CD4-positive, alpha-beta T cell treated with Interleukin-10 for 1 hour (primary cell): ENCODE measurements at places on chromosomes 7 and 10.

GRCh38 chr10:89134963-89135362 lies 72.2 kb downstream of the CH25H start:
- no peak for DNase-seq

DNA sequence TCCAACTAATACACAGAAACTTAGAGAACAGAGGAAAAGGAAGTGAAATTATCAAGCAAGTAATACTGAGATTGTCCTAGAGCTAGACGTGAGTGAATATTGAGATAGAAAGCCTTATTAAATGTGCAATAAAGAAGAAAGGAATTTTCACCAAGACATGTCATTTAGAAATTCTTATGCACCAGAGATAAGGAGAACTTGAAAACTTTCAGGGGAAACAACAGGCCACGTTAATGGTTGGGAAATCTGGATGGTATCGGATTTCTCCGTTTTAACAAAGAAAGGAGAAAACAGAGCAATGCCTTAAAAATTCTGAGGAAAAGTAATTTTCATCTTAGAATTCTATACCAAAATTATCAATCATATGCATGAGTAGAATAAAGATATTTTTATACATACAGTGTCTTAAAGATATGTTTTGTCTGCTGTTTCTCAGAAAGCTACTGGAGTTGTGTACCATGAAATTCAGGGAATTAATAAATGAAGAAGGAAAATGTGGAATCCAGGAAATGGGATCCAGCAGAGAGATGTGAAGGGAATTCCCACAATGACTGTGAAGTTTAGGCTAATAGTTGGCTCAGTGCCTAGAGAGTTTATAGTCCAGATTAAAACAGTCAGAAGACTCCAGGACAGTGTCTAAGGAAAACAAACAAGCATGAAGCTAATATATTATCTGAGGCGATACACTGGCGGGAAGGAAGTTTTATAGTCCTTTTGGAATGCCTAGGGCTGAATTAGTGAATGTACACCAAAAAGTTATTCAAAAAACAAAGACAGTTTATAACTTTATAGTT lies 159.5 kb downstream of the PPP1R9A start:
- no peak for DNase-seq

- no peak for DNase-seq
Measured at GRCh38 chr7:116938678-116939077, 14.6 kb upstream of the ST7 start.

DNA sequence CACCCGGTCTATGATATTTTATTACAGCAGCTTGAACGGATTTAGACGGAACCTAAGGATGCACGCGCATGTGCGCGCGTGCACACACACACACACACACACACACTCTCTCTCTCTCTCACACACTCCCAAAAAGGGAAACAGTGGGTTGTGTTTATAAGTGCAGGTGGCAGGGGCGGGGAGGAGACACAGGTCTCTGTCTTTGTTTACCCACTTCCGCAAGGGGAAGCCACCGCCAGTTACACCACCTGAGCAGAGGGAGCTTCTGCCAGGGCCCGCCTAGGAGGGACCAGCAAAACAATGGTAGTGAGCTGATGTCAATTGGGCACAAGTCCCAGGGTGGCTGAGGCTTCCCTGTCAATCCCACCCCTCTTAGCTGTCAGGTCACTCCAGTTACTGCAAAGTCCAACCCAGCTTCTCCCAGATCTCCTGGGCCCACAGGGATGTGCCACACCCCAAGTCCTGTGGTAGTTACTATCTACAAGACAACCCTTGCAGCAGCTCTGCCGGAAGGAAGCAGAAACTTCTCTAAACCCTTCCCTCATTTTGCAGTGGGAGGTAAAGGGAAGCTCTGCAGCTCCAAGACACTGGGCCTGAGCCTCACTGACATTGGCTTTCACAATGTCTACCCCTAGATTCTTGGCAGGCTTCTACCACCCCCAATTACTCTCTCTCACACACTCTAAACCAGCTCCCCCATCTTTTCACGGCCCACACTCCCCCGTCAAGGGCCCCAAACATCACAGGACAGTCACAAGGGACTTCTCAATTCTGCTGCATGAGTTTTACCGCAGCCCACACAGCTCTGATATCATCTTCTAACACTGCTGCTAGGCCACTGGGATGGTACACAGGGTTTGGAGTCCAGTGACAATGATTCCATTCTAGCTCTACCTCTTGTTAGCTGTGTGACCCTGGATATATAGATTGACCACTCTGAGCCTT lies 17.6 kb downstream of the ANXA11 start:
- peak; percentile 91 for DNase-seq

DNA sequence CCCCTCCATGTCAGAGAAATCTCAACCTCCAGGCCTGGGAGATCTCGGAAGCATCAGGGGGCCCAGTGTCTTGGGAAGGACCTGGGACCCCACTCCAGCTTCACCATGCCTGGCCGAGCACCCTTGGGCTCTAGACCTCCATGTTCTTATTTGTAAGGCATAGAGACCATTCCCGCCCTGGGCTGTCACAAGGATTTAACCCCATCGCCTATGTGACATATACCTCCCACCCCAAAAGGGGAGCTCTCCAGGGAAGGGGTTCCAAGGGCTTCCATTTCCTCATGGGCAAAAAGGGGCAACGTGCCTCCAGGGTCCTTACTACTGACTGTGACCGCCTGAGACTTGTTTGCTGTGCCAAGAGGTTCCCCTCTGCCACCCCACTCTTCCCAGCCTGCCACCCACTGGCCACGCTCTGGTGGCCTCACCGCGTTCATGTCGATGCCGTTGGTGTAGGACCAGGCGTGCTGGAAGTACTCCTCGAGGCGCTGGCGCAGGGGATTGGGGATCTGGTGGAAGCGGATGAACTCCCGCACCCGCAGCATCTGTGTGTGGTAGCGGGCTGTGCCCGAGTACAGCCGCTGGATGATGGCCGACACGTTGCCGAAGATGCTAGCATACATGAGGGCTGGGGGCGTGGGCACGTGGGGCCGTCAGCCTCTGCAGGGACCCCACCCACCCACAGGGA lies 27.5 kb downstream of the KCNH2 start:
- DNase-seq: no peak

DNA sequence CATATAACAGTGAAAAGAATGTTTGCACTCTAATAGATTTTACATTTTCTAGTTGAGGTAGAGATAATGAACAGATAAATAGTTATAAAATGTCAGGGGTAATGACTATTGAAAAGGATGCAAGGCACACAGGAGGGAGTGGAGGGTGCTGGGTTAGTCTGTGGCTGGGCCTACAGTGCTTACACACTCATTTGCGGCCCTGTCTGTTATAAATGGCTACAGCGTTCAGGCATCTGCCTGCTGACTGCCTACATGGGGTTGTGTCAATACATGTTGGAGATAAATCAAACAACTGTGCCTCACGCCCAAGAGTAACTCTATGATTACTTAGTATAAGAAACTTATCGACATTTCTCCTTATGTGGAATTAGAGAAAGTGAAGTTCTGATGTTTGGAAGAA lies 313.3 kb downstream of the ACTR3B start:
- DNase-seq: no peak

GRCh38 chr10:17240616-17241015 lies 12.6 kb downstream of the VIM start:
- peak; percentile 19 for DNase-seq

- DNase-seq: no peak
Measured at GRCh38 chr10:44280226-44281014, 104.5 kb downstream of the CXCL12 start.

- no peak for DNase-seq
Measured at GRCh38 chr10:25692761-25693160, 241.3 kb upstream of the MYO3A start.

- DNase-seq: no peak
Measured at GRCh38 chr7:131924857-131925256, 368.4 kb upstream of the PODXL start.

DNA sequence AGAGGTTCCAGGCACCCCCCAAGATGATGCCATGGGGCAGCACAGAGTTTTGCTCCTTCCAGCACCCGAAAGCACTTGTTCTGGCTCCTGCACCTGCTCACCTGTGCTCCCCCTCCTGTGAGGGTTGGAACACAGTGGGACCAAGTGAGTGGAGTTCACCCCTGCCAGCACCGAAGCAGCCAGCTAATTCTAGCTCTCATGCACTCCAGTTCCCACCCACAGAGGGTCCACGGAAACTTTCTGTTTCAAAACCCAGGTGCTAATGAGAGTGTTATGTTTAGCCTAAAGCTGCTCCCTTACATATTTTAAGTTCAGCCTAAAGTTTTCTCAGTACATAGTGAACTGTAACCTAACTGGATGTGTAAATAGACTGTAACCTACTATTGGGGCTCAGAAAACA lies 42.6 kb upstream of the SLC35G1 start:
- DNase-seq: no peak

DNA sequence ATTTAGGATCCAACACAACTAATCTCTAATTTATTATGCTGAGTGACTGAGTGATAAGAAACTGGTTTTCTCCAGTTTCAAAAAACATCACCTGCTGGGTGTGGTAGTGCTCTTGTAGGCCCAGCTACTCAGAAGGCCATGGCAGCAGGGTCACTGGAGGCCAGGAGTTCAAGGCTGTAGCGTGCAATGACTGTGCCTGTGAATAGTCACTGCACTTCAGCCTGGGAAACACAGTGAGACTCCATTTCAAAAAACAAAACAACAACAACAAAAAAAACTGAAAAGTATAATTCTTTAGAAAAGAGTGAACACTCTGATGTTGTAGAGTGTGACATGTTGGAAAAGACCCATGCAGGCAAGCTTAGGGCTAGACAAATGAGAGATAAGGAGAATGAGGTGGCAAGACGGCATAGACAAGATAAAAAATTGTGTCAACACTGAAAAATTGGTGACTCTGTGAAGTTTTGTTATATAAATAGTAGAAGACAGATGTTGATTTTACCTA lies 150.1 kb upstream of the GPR22 start:
- DNase-seq: no peak

GRCh38 chr7:112452102-112452888 lies 2.0 kb downstream of the IFRD1 start:
- DNase-seq: no peak

DNA sequence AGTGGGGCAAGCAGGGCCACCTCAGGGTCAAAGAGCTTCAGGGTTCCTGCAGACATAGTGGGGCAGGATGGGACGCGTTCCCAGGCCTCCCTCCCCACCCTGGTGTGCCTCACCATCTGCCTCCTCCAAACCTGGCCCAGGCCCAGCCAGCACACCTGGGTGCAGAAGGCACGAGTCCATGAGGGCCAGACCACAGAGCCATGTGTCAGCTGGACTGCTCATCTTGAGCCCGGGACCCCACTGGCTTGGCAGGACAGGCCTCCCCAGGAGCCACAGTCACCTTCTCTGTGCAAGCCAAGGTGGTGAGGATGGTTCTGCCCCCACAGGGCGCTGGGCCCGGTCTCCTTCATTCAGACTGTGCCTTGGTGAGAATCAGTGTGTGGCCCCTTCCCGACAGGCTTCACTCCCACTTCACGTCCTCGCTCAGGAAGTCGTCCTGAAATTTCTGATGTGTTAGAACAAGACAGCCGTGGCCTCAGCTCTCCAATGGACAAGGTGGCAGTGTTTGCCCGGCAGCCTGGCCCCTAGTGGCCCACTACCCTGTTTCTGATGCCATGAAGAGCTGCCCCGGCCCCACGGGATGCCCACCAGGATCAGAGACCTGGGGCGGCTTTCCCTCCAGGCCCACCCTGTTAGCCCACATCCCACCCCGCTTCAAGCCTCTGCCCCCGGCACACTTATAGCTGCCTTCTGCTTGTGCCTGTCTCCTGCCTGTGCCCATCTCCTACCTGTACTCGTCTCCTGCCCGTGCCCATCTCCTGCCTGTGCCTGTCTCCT lies 59.6 kb upstream of the EBF3 start:
- DNase-seq: no peak

DNA sequence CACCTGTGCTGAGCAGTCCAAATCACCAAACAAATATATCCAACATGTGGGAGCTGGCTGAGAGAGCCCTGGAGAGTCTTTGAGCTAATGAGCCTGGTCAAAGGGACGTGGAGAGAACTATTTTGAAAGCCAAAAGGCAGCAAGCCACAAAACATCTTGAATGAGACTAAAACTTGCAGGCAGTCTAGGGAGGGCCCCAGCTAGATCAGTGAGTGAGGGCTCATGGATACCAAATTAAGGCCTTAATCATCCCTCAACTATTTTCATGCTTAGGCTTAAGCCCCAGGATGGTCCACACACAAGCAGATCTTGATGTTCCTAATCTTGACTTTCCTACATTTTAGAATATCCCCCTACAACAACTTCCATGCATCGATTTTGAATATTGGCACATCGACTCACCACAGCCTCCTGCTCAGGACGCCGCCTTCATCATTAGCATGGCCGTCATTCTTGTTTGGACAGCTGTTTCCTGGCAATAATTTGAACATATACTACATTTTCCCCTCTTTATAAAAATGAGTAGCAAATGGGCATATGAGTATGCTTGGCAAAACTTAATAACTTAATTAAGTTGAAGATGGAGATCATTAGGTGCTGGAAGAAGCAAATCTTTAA lies 86.9 kb upstream of the ADAM12 start:
- DNase-seq: no peak

DNA sequence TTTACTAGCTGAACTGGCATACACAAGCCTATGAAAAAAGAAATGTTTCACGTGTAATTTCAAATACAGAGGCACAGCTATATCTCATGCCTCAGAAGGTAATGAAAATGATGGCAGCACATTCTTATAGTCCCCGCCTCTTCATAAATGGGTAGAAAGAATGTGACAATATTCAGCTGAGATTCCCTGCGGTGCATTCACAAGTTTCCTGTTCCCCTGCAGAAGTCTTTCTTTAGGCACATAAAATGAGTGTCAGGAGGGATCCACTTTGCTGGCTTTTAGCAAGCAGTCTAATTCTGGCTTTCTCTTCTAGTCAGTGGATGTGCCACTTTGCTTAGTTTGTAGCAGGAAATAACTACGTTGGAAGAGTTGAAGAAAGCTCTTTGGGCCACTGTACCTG lies 56.1 kb downstream of the DGKB start:
- no peak for DNase-seq

- DNase-seq: no peak
Measured at GRCh38 chr7:121002757-121003200, 14.3 kb downstream of the CPED1 start.

DNA sequence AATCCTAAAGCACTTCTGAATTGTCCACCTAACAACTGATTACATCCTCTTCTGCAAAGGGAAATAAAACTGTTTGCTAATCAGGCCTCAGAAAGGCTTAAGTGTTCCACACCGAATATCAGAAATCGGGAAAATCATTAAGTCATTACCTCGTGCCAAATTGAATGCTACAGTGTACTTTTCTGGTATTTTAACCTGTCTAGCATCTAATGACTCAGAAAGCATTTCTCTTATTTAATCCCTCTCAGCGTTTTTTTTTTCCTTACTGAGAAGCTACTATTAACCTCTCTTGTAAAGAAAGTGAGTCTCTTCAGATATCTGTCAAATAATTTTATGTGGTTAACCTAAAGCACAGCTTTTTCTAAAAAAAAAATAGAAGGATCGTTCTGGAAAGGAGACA lies 28.6 kb downstream of the VIM start:
- DNase-seq: no peak

GRCh38 chr7:127477295-127478023 lies 85.0 kb upstream of the ZNF800 start:
- DNase-seq: no peak
